SK-N-MC (cell line): ENCODE measurements at places on chromosomes 4 and X.

- no peak for DNase-seq
These were observed at the start of gene NLRP2B for GRCh38 chrX:57680160-57680559. Gene NLRP2B (minus strand): TSS chrX:57680260.

DNA sequence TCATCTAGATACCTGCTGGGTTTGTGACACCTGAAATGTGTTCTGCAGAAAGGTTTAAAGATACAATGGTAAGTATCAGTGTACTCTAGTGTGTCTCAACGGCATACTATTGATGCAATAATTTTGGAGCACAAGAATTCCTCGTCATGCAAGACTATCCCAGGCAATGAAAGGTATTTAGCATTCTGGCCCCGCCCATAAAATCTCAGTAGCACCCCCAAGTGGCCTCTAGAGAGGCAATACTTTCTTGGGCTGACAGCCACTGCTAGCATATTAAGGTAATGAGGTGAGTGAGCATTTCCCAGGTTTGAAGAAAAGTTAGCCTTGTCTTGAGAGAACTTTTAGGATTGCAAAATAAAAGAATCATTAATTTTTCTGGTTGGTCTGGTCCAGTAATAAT lies 24.0 kb downstream of the TAB3 start:
- DNase-seq, result no peak

- DNase-seq, result no peak
These were observed 7.2 kb downstream of the SCARB2 start for GRCh38 chr4:76206222-76206942.

- no peak for DNase-seq
These were observed 148.8 kb downstream of the PJA1 start for GRCh38 chrX:69016293-69016941.

DNA sequence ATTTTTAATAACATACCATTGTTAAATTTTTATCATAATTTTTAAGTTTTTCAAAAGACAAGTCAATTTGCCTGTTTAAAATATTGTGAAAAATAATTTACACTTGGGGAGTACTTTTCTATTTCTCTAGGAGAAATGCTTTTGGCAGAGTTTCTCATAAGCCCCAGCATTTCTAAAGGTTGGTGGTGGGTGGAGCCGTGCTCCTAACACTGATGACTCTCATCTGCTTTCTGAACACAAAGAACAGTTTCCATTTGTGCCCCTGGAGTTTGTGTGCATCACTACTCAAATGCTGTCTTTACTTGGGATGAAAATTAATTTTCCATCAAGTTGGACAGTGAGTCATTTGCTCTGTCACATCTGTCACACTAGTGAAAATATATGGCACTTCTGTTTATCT lies 57.6 kb downstream of the TNIP2 start:
- DNase-seq, result no peak

DNA sequence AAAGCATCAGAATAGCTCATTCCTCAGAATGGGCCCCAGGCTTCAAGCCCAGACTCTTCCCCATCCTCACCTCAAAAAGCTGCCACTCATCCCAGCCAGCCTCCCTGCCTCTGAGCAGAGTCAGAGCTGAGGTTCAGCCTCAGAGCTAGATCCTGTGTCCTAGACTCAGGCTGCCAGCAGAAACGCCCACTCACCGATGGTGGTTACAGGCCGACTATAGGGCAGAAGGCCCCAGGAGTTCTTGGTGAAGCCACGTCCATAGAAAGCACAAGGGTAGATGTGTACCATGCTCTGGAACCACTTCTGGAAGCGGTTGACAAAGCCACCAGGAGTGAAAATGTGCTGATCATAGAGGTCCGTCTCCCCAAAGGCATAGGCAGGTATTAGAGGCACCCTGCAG lies 7.7 kb downstream of the AWAT2 start:
- no peak for DNase-seq

DNA sequence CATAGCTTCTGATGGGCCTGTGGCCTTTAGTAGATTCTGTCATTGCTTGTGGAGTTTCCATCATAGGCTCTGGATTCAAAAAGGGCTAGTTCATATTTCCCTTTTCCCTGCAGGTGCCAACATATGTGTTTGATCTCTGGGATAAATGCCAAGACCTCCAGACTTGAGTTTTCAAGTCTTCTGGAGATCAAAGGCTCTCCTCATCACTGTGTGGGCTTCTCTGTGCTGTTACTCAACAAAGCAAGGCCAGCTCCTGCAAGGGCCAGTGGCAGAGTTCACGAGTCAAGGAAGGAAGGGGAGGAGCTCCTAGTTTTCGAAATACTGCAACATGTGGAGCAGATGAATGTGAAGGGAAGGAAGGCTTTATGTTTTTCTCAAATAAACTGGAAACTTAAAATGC lies 62.7 kb upstream of the SCML1 start:
- no peak for DNase-seq

GRCh38 chr4:73005514-73005913 lies 64.0 kb downstream of the COX18 start:
- no peak for DNase-seq

DNA sequence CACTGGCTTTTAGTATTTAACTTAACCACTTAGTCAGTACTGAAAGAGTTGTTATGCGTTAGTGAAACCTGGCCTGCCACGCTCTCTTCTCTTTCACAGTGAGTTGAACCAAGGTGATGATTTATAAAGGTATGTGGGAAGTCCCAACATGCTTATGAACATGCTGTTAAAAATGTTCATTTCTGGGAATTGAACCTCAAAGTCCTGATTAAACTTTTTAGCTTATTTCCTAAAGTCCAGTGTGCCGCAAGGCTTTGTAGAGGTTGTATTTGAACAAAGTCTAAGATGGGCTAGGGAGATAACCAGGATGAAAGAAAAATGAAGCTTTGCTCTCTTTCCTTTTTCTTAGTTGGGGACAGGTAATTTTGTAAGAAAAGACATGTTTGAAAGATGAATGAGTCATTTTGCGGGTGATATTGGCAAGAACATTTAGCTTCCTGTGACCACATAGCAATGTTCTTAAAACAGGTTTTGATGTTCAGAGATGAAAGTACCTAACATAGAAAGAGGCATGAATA lies 270.3 kb downstream of the DTHD1 start:
- no peak for DNase-seq

- no peak for DNase-seq
These were observed 95.9 kb downstream of the PDS5A start for GRCh38 chr4:39881789-39882188.

DNA sequence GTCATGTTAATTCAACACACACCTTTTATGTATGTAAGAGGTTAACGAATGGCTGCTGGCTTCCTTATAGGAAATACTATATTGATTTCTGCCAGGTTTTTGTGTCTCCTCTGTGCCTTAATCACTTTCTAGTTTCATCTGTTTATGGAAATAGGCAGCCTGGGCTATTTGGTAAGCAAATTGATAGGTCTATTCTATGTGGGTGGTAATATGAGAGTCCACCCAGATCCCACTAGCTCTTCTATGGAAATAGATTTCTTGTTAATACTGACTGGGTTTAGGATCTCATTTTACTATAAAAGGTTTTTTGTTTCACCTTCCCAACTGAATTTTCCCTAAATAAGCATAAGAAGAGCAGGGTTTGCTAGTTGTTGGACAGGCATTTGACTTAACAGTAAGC lies 4.1 kb downstream of the BMX start:
- no peak for DNase-seq

DNA sequence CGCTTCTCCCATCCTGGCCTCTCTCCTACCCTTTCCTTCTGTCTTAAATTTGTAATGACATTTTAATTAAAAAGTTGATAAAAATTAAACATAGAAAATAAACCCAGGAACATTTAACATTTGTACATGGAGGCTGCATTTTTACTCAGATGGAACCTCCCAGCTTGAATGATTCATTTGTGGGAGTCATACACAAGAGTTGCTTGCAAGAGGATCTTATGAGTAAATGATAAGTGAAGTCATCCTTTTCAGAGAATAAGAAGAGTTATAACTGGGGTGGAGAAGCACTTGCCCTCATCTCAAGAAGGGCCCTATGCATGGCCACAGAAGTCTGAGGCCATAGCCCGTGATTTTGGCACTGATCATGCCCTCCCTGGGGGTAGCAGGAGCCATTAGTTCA lies 482.9 kb upstream of the BOD1L1 start:
- DNase-seq, result no peak

- DNase-seq, result no peak
These were observed 45.5 kb upstream of the PHEX start for GRCh38 chrX:21986596-21986995.

DNA sequence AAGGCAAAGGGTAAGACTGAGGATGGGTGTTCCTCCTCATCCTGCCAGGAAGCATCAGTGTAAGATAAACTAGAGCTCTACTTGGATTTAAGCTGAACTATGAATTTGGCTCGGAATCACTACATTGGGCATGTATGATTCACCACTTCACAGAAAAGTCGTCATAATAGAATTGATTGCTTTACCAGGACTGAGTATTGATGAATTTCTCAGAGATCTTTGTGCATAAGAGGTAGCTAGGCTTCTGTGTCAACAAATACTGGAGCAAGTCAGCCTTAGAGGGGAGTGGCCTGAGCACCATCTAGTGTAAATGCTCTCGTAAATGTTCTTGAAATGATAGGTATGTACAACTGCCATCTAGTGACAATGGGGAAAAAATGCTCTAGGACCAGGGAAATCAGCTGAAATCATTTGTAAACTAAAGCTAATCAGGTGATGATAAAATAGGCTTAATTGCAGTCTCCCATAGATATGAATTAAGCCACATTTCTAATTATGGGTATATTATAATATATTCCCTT lies 309.5 kb upstream of the FMR1 start:
- no peak for DNase-seq

DNA sequence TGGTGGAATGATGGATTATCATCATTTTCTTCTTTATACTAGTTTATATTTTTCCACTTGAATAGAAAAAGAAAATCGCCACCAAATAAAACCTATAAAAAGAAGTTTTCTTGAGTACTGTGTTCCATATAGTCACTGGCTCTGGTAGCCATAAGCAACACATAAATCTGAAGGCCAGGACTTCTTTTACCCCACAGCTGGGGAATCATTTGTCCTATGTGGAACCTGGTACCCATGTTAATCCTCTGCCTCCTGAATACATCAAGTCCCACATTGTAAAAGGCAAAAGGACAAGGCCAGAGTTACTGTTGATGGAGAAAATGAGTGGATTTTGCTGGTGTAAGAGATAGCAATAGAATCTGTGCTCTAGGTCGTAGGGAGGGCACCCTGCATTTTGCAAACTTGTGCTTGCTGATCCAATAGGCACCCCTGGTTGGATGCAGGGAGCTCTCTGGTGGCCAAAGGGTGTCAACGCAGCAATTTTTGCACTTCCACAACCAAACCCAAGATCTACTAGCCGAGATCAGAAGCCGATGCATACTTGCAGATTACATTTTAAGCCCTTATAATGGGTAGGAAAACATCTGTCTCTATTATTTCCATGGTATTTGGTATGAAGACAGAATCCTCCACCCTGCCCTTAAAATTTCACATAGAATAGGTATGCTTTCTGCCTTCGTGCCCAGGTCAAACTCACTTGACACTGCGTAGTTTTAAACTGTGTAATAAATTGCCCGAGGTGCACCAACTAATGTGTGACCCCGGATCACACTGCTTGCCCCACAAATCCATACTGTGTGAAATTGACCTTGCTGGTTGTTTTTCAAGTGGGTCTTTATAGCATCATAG lies 146.2 kb upstream of the SCML1 start:
- DNase-seq, result no peak

DNA sequence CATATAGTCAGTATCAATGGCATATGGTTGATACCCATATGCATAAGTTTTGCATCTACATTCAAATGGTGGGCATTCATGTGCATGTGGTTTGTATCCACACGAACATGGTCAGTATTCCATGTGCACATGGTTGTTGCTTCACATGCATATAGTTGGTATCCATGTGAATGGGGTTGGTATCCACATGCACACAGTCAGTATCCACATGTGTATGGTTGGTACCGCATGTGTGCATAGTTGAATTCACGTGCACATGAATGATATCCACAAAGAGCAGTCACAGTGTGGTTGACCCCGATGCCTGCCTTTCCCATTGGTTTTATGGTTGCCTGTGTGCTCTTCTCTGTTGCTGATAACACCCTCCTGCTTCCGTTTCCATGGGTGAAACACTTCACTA lies 427.9 kb downstream of the STIM2 start:
- no peak for DNase-seq

GRCh38 chr4:181618896-181619295 lies 624.3 kb upstream of the TENM3 start:
- no peak for DNase-seq

- no peak for DNase-seq
These were observed 867.6 kb downstream of the TRAM1L1 start for GRCh38 chr4:116217781-116218180.

- DNase-seq, result no peak
These were observed 1224.7 kb upstream of the TENM3 start for GRCh38 chr4:181018472-181018871.

GRCh38 chrX:40471965-40472648 lies 108.7 kb upstream of the ATP6AP2 start:
- DNase-seq, result no peak

DNA sequence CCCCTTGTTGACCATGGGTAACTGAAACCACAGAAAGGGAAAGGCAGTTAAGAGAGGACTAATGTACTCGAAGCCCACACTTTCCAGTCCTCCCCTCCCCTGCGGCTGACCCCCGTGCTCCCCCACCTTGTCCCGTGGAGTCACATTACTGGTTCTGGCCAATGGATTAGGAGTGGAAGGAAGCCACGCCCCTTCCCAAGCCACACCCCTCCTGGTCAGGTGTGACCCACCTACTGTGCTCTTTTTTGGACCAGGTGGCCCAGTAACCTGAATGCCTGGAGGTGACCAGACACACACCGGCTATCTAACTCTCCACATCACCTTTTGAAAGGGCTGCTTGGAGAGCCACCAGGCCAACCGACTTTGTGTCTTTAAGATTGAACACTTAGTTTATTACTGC lies 109.3 kb upstream of the MSX1 start:
- DNase-seq, result no peak

DNA sequence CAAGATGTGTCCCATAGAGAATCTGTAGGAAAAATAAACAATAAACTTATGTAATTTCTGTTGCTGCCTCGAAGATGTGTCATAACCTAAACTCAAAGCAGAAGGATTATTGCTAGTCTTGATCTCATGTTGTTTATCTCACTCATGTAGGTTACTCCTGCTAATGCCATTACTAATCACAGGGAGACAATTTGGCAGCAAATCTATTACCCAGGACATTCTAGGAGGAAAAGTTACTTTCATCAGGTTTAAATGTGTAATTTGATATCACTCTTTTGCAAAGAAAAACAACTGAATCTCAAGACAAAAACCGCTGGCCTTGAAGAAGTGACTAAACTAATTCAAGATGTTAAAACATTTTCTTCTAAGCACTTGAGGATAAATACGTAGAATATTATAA lies 34.0 kb downstream of the LDOC1 start:
- DNase-seq, result no peak

- no peak for DNase-seq
These were observed 47.0 kb upstream of the ARSJ start for GRCh38 chr4:114026447-114026846.
